Upper lobe of right lung (tissue), 1 donor: ENCODE measurements at places on chromosomes 11 and 22. TPM values are rescaled to one million over a fixed set of nuclear protein-coding genes. Genes with fewer than 3 reads are reported as not detected.
A peak's percentile ranks its signal among the peaks of the same experiment; 100 is the strongest.

The OR2AT4 gene
- total RNA-seq: not detected

The LMO1 gene
- total RNA-seq: not detected

The TUBA8 gene
- total RNA-seq: 1.7 TPM

The ASCL2 gene
- total RNA-seq: 2.2 TPM

The LDHA gene
- 231 TPM for total RNA-seq

The APOL5 gene
- total RNA-seq: not detected

The HYLS1 gene
- 3.2 TPM for total RNA-seq

The FIBIN gene
- 27.3 TPM for total RNA-seq

The SLC22A12 gene
- not detected for total RNA-seq

The HBB gene
- 338 TPM for total RNA-seq

The SLC7A4 gene
- 1.5 TPM for total RNA-seq

The PIH1D2 gene
- total RNA-seq: 1.3 TPM

The TNNI2 gene
- total RNA-seq: 6.9 TPM

The CTSF gene
- 37.0 TPM for total RNA-seq

DNA sequence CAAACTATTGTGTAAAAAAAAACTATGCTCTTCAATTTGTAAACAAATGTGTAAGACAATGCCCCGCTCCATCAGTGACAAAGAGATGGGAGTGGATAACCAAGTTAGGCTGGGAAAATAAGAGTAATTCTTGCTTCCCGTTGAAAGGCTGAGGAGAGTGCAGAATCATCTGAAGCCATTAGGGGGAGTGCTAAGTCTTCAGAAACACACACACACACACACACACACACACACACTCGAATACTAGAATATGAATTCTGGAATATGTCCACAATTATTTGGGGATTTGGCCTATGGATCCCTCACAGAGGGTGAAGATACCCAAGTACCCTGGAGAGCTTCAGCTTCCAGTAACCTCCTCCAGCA, 27.8 kb upstream of the ROBO3 start:
- DNase-seq: no peak
- H3K27ac ChIP-seq: no peak overlapping the region
- no peak overlapping the region for H3K4me3 ChIP-seq
- peaks cover 47% of the 10 kb centered on the region for H3K27me3 ChIP-seq
- H3K36me3 ChIP-seq: no peaks in the 10 kb centered on the region
- peaks cover 23% of the 10 kb centered on the region for H3K4me1 ChIP-seq

DNA sequence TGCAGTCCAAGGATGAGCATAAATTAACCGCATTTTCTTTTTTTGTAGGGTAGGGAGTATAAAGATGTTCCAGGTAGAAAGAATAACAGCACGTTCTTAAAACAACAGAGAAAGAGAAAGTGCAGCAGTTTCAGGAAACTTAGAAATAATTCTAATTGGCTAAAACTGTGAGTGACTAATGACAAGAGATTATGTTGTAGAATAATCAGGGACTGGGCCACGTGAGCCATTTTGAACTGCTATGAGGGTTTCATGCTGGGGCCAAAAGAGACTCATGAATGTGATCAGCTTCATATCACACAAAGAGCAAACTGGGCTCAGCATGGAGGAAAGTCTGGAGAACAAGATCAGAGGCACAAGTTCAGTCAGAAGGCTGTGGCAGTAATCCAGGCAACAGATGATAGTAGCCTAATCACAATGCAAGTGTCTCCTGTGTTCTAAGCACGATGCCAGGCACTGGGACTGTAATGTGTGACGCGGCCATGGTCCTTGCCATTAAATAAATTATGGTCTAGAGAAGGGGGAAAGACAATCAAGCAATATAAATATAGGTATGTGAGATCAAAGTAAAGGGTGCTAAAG, 17.9 kb downstream of the CWF19L2 start:
- no peak overlapping the region for H3K27ac ChIP-seq
- DNase-seq: no peak
- H3K36me3 ChIP-seq: peaks cover 69% of the 10 kb centered on the region
- H3K4me3 ChIP-seq: no peak overlapping the region
- no peaks in the 10 kb centered on the region for H3K4me1 ChIP-seq

- peaks cover 9% of the 10 kb centered on the region for H3K4me1 ChIP-seq
- H3K27ac ChIP-seq: no peak overlapping the region
- no peaks in the 10 kb centered on the region for H3K36me3 ChIP-seq
- H3K27me3 ChIP-seq: no peaks in the 10 kb centered on the region
- DNase-seq: no peak
These were observed 90.1 kb downstream of the PDHX start for GRCh38 chr11:35006389-35007128.

- DNase-seq: peak; percentile 36
- H3K27ac ChIP-seq: no peak overlapping the region
- H3K4me3 ChIP-seq: no peak overlapping the region
- no peaks in the 10 kb centered on the region for H3K36me3 ChIP-seq
These were observed 35.8 kb downstream of the C11orf58 start for GRCh38 chr11:16773981-16774935.

GRCh38 chr22:36156515-36157419, 3.8 kb downstream of the APOL3 start:
- peak overlapping the region; percentile 59 for H3K4me3 ChIP-seq
- H3K27ac ChIP-seq: peak overlapping the region; percentile 91
- no peaks in the 10 kb centered on the region for H3K27me3 ChIP-seq
- peaks cover 84% of the 10 kb centered on the region for H3K4me1 ChIP-seq

DNA sequence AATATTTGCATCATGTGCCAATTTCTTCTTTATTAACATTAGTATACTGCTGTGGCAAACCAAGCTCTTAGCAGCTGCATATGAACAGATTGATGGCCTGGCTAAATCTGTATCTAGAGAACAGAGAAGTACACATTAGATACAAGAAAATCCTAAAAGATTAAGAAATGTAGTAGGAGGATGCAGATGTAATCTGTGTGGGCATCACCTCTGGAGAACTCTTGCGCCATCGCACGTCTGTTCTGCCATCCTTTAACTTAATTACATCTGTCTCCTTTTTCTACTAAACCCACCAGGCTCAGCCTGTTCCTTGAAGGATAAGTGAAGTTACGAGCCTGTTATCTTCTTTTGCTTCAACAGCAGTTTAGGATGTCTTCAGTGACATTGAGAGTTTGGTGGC, 196.4 kb upstream of the PITPNB start:
- peaks cover 8% of the 10 kb centered on the region for H3K4me1 ChIP-seq
- DNase-seq: no peak
- no peak overlapping the region for H3K4me3 ChIP-seq

GRCh38 chr22:21622919-21623647, 6.7 kb downstream of the YDJC start:
- no peak overlapping the region for H3K4me3 ChIP-seq
- DNase-seq: no peak
- H3K27me3 ChIP-seq: no peaks in the 10 kb centered on the region
- H3K27ac ChIP-seq: no peak overlapping the region

DNA sequence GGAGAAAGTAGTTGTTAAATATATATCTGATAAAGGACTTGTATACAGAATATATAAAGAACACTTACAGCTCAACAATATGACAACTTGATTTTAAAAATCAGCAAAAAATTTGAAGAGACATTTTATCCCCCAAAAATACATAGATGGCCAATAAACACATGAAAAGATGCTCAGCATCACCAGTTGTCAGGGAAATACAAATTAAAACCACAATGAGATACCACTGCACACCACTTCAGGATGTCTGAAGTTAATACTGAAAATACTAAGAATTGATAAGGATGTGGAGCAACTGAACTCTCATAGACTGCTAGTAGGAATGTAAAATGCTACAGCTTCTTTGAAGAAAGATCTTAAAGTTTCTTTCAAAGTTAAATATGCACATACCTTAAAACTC, 49.2 kb downstream of the KREMEN1 start:
- no peaks in the 10 kb centered on the region for H3K36me3 ChIP-seq
- no peak for DNase-seq
- H3K4me3 ChIP-seq: no peak overlapping the region

DNA sequence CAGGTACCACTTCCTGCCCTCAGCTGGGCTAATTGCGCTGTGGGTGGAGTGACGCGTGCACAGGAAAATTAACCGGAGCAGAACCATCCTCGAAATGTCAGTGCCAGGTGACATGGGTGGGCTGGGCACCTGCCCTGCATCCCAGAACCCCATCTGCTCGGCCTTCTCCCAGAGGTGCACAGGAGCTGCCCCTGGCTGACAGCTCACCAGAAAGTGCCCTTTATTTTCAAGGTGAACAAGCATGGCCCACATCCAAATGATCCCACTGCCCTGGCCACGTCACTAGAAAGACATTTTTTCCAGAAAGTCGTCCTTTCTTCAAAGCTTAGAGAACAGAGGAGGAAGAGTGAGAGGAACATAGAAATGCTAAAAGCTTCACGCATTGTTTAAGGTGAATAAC, 4.1 kb upstream of the ELFN2 start:
- H3K4me3 ChIP-seq: no peak overlapping the region
- H3K27ac ChIP-seq: no peak overlapping the region
- no peaks in the 10 kb centered on the region for H3K36me3 ChIP-seq
- peaks cover 42% of the 10 kb centered on the region for H3K27me3 ChIP-seq
- H3K4me1 ChIP-seq: no peaks in the 10 kb centered on the region

- no peak overlapping the region for H3K27ac ChIP-seq
- peaks cover 32% of the 10 kb centered on the region for H3K4me1 ChIP-seq
- no peak overlapping the region for H3K4me3 ChIP-seq
- no peak for DNase-seq
- no peaks in the 10 kb centered on the region for H3K36me3 ChIP-seq
- no peaks in the 10 kb centered on the region for H3K27me3 ChIP-seq
These were observed 9.2 kb upstream of the IL10RA start for GRCh38 chr11:117977029-117977428.

DNA sequence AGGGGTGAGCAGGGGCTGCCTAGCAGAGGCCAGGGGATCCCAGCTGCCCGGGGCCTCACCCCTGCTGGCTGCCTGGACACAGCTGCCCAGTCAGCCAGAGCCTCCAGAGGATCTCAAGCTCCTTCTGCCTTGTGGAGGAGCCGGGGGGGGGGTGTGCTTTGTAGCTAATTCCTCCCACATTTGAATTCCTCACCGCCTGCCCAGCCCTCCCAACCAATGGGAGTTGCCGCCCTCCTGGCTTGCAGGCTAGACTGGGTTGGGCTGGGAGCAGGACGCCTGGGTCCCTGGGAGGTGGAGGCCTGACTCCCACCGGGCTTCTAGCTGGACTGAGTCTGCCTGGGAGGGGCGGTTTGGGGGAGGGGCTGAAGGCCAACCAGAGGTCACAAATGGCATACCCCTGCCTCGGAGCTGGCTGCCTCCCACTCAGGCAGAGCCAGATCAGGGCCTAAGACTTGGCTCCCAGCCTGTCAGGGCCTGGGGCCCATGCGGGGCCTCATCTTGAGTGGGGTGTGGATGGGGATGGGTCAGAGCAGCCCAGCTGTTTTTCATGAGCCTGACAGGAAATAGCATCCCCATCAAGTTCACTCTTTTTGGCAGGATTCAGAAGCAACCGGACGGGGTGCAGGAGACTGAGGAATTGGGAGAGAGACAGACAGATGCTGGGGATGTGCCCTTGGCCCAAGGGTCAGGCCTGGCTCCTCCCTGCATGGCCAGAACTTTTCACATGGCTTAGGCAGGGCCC, 29.2 kb upstream of the PDE2A start:
- H3K27me3 ChIP-seq: no peaks in the 10 kb centered on the region
- peaks cover 96% of the 10 kb centered on the region for H3K36me3 ChIP-seq
- peak overlapping the region; percentile 16 for H3K4me3 ChIP-seq

DNA sequence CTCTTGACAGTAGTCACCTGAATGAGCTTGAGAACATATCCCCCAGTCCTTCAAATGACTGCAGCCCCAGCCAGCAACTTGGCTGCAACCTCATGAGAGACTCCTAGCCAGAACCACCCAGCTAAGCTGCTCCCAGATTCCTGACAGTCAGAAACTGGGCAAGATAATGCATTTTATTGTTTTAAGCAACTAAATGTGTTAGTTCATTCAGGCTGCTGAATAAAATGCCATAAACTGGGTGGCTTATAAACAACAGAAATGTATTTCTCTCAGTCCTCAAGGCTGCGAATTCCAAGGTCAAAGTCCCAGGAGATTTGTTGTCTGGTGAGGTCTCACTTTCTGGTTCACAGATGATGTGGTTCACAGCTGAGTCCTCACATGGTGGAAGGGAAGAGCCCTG, 5.8 kb upstream of the PAMR1 start:
- no peaks in the 10 kb centered on the region for H3K36me3 ChIP-seq
- DNase-seq: no peak
- H3K4me1 ChIP-seq: no peaks in the 10 kb centered on the region
- no peak overlapping the region for H3K4me3 ChIP-seq
- H3K27me3 ChIP-seq: peaks cover 3% of the 10 kb centered on the region
- H3K27ac ChIP-seq: no peak overlapping the region

DNA sequence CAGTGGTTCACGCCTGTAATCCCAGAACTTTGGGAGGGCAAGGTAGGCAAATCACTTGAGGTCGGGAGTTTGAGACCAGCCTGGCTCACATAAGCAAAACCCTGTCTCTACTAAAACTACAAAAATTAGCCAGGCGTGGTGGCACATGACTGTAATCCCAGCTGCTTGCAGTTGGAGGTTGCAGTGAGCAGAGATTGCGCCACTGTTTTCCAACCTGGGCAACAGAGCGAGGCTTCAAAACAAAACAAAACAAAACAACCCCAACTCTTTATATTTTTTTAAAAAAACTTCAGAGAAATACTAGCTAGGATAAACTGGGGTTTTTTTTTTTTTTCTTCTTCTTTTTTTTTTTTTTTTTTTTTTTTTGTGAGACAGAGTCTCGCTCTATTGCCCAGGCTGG, 31.8 kb upstream of the RAPSN start:
- peaks cover 11% of the 10 kb centered on the region for H3K4me1 ChIP-seq
- H3K4me3 ChIP-seq: no peak overlapping the region
- DNase-seq: no peak
- H3K36me3 ChIP-seq: peaks cover 99% of the 10 kb centered on the region
- H3K27ac ChIP-seq: no peak overlapping the region

GRCh38 chr11:12199231-12199948, 89.0 kb downstream of the MICAL2 start:
- peak; percentile 63 for DNase-seq
- peaks cover 41% of the 10 kb centered on the region for H3K4me1 ChIP-seq
- peaks cover 3% of the 10 kb centered on the region for H3K36me3 ChIP-seq
- no peak overlapping the region for H3K4me3 ChIP-seq

- no peak overlapping the region for H3K27ac ChIP-seq
- H3K4me3 ChIP-seq: no peak overlapping the region
- H3K4me1 ChIP-seq: no peaks in the 10 kb centered on the region
These were observed 57.8 kb upstream of the TTC12 start for GRCh38 chr11:113256431-113257202.

DNA sequence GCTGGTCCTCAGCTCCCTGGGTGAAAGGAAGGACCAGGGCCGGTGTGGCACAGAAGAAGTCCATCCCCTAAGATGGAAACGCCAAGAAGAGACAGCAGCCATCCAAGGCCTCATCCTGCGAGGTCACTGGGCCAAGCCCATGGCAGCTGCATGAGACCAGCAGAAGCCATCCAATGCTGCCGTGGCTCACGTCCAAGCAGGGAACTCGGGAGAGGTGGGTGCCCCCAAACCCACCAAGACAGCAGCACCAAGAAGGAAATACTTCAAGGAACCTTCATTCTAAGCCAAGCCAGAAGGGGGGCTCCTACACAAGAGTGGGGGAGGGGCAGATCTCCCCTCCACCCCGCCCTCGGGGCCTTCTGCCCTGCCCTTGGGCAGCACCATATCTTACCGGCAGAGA, 49.6 kb downstream of the IGSF9B start:
- no peak overlapping the region for H3K4me3 ChIP-seq
- H3K36me3 ChIP-seq: no peaks in the 10 kb centered on the region
- H3K27ac ChIP-seq: no peak overlapping the region
- DNase-seq: peak; percentile 36

GRCh38 chr11:123479048-123479837, 49.2 kb downstream of the GRAMD1B start:
- H3K36me3 ChIP-seq: no peaks in the 10 kb centered on the region
- H3K27me3 ChIP-seq: no peaks in the 10 kb centered on the region
- H3K4me1 ChIP-seq: no peaks in the 10 kb centered on the region
- no peak overlapping the region for H3K4me3 ChIP-seq
- DNase-seq: no peak
- H3K27ac ChIP-seq: no peak overlapping the region
